ENCODE measurements at places on chromosomes 5 and 9. TPM values are rescaled to one million over a fixed set of nuclear protein-coding genes. Genes with fewer than 3 reads are reported as not detected.

- no peak for DNase-seq
- H3K4me1 ChIP-seq, result no peaks in the 10 kb centered on the region
- no peaks in the 10 kb centered on the region for H3K27me3 ChIP-seq
- no peak overlapping the region for H3K4me3 ChIP-seq
- H3K27ac ChIP-seq, result no peak overlapping the region
Observed at GRCh38 chr9:133768859-133769510, 30.8 kb upstream of the SARDH start.

DNA sequence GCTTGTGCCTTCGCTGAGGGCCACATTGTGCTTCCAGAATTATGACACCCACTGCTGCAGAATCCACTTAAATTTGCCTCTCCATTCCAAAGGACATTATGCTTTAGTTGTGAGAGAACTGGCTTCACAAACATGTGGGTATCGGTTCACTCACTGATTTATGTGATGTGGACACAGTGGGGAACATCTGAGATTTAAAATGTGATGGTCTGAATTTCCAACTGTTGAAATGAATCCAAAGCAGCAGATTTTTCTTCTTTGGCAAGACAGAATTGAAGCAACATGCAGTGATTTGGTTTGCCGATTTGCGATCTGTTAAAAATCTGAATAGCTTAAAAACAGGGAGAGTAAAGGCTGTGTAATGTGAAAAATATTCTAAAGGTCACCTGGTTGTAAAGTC, 20.3 kb downstream of the PCSK5 start:
- no peak overlapping the region for H3K27ac ChIP-seq
- no peak overlapping the region for H3K4me3 ChIP-seq
- no peak for DNase-seq
- no peaks in the 10 kb centered on the region for H3K4me1 ChIP-seq

DNA sequence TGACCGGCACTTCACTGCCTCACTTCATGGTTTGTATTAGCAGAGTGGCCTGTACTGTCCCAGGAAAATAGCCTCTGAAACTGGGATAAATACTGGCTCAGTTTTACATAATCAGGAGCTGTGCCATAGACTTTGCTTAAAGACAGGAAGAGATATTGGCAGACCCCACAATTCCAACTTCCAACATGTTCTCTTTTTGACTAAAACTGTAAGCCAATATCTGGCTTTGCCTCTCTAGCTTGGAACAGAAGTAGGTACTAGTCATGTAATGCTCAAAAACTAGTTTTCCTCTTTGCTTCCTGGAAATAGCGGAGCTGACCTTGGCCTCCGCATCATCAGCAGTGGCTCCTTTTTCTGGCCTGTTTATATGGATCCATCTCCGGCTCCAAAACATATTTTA, 276.9 kb downstream of the CDH9 start:
- H3K4me3 ChIP-seq, result no peak overlapping the region
- no peaks in the 10 kb centered on the region for H3K36me3 ChIP-seq
- H3K4me1 ChIP-seq, result no peaks in the 10 kb centered on the region
- no peaks in the 10 kb centered on the region for H3K27me3 ChIP-seq
- no peak for DNase-seq

GRCh38 chr5:146426853-146427618, 20.1 kb upstream of the TCERG1 start:
- no peaks in the 10 kb centered on the region for H3K27me3 ChIP-seq
- peak; percentile 12 for DNase-seq
- no peaks in the 10 kb centered on the region for H3K36me3 ChIP-seq
- no peak overlapping the region for H3K27ac ChIP-seq

- H3K4me1 ChIP-seq, result no peaks in the 10 kb centered on the region
- H3K36me3 ChIP-seq, result no peaks in the 10 kb centered on the region
- DNase-seq, result no peak
- no peak overlapping the region for H3K27ac ChIP-seq
Observed at GRCh38 chr9:37668116-37668601, 17.4 kb downstream of the FRMPD1 start.

- no peaks in the 10 kb centered on the region for H3K4me1 ChIP-seq
- H3K36me3 ChIP-seq, result no peaks in the 10 kb centered on the region
- no peak overlapping the region for H3K27ac ChIP-seq
Observed at GRCh38 chr5:87539839-87540238, 127.1 kb upstream of the CCNH start.

DNA sequence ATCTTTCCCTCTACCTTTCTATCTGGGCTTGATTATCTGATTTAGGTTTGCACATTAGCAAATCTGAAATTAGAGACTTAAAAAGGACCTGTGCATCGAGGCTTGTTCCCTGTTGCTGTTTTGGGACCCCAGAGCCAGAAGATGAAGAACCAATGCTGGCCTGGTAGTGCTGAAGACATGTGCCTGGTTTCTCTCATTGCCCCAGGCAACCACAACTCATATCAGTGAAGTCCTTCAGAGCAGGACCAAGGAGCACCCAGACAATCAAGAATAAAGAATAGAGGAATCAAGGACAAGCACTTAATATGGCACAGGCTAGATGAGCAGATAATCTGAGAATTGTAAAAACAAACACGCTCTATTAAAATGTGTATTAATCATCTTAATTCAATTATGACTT, 362.7 kb downstream of the DMRTA1 start:
- no peaks in the 10 kb centered on the region for H3K27me3 ChIP-seq
- no peak overlapping the region for H3K4me3 ChIP-seq
- H3K36me3 ChIP-seq, result no peaks in the 10 kb centered on the region

DNA sequence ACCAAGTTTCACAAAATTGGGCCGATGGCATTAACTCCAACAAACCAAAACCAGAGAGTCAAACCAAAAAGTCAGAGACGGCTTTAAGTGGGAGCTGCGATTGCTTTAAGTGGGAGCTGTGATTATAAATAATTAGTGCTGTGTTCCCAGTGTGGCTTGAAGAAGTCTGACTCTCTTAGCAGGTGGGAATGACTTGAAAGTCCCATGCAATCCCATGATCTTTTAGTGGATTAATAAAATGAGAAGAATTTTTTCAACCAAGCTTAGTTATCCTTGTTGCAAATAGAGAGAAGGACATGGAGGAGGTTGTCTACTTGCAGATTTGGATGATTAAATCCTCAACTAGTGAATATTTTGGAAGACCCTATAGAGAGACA, 68.5 kb downstream of the MYO10 start:
- no peak for DNase-seq
- no peak overlapping the region for H3K4me3 ChIP-seq
- no peak overlapping the region for H3K27ac ChIP-seq

The PHF24 gene
- total RNA-seq, result not detected

The NMUR2 gene
- total RNA-seq, result not detected
